Body of pancreas (tissue), 4 donors: ENCODE measurements at places on chromosomes 7 and 10. TPM values are rescaled to one million over a fixed set of nuclear protein-coding genes. Genes with fewer than 3 reads are reported as not detected.

DNA sequence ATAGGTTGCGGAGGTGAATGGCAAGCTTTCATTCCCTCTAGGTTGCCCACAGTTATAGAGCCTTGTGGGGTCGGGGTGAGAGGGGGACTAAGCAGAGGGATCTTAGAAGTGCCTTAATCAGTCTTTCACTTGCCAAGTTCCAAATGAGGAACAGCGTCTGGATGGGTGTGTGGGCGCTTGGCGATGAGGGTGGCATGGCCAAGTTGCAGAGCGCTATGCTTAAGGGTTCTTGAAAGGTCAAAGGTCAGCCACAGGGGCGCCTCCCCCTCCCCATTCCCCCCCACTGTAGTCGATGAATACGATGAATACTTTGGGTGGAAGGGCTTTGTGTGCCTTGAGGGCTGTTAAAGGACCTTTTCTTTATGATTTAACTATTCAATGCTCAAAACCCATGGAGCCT lies 185.0 kb downstream of the TCF7L2 start:
- DNase-seq, result no peak

Gene HPSE2
- total RNA-seq, result not detected

- no peak for DNase-seq
Measured at GRCh38 chr10:21520949-21521348, 4.5 kb downstream of the SKIDA1 start.

GRCh38 chr10:85430991-85431390 lies 935.6 kb downstream of the GRID1 start:
- no peak for DNase-seq

Gene JMJD1C
- 91.8 TPM for total RNA-seq

Gene C10orf53
- total RNA-seq, result not detected

Gene CUX1
- total RNA-seq, result 47.5 TPM

Gene SPDYE9
- total RNA-seq, result not detected

DNA sequence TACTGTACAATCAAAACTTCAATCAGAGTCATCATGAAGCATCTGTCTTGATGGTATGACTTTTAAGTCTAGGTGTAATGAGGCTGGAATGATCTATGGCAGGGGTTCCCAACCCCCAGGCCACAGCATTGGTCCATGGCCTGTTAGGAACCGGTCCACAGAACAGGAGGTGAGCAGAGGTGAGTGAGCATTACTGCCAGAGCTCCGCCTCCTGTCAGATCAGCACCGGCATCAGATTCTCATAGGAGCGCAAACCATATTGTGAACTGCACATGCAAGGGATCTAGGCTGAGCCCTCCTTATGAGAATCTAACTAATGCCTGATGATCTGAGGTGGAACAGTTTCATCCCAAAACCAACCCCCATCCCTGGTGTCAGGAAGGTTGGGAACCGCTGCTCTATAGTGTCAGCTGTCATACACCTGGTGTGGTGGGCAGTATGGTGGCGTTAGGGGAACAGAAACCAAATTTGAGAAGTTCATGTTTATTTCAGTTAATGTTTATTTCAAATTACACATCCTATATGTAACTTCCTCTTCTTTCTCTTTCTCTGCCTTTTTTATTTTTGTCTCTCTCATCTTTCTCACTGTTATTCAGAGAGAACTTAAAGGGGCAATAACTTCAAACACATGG lies 432.6 kb downstream of the TNS3 start:
- no peak for DNase-seq

GRCh38 chr10:22644222-22644621 lies 70.2 kb downstream of the PIP4K2A start:
- no peak for DNase-seq

Gene CDHR3
- 1.6 TPM for total RNA-seq
